ENCODE measurements at places on chromosomes 3 and 15. TPM values are rescaled to one million over a fixed set of nuclear protein-coding genes. Genes with fewer than 3 reads are reported as not detected.

SKOR1 gene
- 0.49 TPM for total RNA-seq

MSL2 gene
- 21.7 TPM for total RNA-seq

CCDC9B gene
- 35.0 TPM for total RNA-seq

TMIE gene
- total RNA-seq: 0.32 TPM

TBL1XR1 gene
- 130 TPM for total RNA-seq

TRIM42 gene
- not detected for total RNA-seq

ST8SIA2 gene
- 18.2 TPM for total RNA-seq
